COR-L47 (cell line): ENCODE measurements at places on chromosomes 2 and 18.

DNA sequence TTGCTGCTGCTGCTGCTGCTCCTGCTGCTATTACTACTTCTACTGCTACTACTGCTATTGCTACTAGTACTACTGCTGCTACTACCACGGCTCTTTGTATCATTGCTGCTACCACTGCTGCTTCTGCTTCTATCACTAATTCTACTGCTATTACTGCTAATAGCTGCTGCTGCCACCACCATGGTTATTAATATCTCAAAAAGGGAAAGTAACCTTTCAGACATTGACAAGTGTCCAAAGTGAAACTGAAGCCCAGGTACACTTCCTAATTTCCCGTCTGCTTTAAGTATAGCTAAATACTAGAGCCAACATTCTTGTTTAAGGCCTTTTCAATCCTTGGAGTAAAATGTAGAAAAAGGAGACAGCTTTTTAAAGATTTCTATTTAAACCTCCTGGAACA, 45.4 kb upstream of the EHBP1 start:
- no peak for DNase-seq

DNA sequence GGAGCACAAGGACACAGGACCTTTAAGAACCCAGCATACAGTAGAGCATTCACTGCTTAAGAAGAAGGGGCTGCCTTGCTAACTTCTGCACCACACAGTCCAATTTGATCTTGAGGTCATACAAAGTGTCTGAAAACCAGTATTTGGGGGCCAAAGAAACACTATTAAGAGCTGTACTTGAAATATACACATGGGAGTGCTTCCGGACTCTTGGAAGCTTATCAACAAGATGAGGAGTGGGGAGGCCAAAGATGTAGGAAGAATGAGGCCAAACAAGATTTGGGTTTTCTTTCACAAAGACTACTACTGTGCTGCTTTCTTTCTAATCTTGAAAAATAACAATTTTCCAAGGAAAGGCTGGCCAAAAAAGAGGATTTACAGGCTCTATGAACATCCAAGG, 24.8 kb upstream of the MALL start:
- DNase-seq = no peak

GRCh38 chr2:3459185-3460015, 59.9 kb downstream of the ADI1 start:
- DNase-seq = no peak

DNA sequence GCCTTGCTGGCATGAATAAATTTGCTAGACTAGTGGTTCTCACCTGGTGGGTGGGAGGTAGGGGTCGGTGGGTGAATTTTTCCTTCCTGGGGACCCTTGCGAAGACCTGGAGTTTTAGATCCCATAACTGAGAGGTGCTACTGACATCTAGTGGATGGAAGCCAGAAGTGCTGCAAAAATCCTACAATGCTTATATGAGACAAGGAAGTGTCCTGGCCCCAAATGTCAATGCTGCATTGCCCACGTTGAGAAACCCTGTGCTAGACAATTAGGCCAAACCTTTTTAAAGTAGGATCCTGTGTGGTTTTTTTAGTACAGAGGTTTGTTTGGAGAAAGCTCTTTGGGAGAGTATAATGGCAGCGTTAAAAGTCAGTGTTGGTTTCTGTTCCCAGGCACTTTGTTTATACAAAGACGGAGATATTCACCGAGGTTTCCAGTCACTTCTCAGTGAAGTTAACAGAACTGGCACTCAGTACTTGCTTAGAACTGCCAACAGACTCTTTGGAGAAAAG, 9.6 kb downstream of the SERPINB8 start:
- peak; percentile 39 for DNase-seq

- no peak for DNase-seq
Measured at GRCh38 chr18:32424696-32425095, 46.0 kb downstream of the GAREM1 start.

- DNase-seq = no peak
Measured at GRCh38 chr2:36620321-36620720, 22.4 kb upstream of the FEZ2 start.

- peak; percentile 34 for DNase-seq
Measured at GRCh38 chr18:34280653-34281052, 55.9 kb upstream of the NOL4 start.

DNA sequence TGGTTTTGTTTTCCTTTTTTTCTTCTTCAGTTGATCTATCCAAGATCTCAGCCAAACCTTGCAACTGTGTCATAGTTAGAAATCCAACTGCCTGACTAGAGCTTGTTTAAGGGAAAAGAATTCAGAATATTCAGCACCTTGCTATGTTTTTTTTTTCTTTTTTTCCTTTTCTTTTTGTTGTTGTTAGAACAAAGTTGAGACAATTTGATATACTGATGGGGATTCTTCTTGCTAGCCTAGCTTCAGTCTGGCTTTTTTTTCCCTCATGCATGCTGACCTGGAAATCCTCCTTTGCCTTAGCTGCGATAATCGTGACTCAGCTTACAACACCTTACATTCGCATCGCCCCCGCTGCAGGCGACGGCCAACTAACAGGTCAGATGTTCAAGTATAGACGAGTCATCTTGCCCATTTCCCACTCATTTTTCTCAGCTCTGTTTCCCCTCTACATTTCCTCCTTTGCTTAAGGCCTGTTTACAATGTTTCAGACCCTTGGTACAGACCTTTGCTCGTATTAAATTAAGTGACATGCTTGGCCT, 487.2 kb upstream of the RAB12 start:
- no peak for DNase-seq

DNA sequence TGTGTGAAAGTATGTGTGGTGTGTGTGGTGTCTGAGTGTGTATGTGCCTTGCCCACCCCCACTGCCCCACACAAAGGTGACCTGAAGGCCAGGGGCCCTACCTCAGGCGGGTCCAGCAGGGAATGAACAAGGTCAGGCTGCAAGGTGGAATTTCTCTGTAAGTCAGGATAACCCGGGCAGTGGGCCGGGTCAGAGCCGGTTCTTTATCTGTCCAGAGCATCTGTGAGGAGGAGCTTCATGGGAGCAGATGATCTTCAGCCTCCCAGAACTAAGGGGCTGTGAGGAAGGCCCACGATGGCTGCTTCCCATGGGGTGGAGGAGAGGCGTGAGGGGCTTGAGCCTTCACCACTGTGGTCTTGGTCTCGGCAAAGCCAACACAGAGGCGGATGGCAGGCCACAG, 150.3 kb downstream of the TFCP2L1 start:
- DNase-seq = no peak

- DNase-seq = no peak
Measured at GRCh38 chr2:75238670-75239330, 39.5 kb upstream of the TACR1 start.

DNA sequence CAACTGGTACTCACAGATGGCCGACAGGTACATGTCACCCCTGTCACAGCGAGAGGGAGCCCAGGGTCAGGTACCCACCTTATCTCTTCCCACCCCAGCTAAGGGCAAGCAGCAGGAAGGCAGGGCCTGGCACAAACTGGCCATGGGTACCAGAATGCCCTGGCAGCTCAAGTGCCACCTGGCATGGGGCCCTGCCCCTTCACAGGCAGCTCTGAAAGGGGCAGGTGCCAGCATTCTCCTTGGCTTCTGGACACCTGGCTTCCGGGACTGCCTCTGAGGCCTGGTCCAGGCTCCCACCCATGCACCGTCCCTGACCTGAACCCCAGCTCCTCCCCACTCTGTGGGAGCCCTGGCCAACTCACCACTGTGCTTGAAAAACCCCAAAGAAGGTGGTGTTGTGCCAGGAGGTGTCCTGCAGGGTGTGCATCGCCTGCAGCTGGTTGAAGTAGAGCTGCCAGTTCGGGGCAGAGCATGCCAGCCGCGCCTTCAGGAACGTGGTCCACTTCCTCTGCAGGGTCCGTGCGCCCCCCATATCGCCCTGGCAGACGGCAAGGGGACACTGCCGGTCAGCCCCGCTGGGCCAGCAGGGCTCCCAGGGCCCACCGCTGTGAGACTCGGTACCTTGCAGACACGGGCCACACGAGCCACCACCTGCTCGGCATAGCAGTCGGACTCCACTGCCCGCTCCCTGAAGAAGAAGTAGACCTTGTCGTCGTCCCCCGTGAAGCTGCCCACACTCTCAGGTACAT, 5.4 kb downstream of the SEMA4C start:
- DNase-seq = no peak

GRCh38 chr18:44915661-44916060, 235.0 kb downstream of the SETBP1 start:
- no peak for DNase-seq
